ENCODE measurements at places on chromosomes 7 and 10.

DNA sequence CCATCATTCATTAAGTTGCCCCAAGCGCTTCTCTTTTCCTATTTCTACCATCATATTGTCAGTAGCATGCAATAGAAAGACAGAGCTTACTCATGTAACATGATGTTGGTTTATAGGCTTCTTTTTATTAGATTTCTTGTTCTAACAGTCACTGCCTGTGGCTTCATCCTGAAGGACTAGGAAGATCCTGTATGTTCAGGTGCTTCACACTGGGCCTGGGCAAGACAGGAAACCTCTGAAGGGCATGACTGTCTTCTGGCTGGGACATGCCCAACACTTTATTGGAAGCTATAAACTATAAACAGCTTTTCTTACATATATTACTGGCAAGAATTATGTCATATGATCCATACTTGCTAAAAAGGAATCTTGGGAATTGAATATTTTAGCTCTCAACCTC, 258.4 kb upstream of the AKR1E2 start:
- no peak for DNase-seq

GRCh38 chr7:4158441-4159153, 523.5 kb upstream of the FOXK1 start:
- no peak for DNase-seq

DNA sequence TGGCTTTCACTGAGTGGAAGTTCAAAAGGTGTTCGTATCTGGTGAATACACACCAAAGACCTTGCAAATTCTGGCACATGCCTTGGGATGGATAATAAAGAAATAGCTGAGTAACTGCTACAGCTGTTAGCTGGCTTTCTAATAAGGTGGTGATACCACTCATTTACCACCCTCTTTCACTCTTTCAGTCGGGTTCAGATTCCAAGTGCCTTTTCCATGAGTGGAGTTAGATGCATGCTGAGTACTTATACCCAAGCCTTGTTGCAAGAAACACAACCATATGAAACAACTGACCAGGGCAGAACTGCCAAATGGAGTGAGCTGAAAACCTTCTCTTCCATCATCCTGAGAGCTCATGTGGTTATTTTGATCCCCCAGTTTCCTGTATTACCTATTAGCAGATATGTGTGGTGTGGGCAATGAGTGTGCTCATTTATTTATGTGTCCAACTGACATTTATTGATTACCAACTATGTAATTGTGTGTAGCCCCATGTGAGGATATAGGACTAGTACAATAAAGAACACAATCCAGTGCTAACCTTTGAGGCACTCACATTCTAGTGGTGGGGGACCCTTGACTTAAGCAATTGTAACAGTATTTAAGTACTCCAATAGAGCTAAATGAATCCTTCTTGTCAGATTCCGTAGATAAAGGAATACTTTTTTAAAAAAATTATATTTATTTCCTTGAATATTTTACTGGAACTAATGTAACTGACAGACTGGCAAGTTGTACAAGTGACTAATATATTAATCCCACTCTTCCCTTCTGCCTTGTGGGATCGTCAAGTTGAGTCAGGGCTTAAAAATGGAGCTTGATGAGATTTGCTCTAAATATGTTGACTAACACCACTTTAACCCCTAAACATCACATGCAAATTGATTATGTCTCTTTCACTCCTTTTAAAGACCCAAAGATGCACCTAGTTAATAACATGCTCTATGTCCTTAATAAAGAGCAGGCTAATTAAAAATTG, 124.7 kb downstream of the ARID5B start:
- peak; percentile 36 for DNase-seq

DNA sequence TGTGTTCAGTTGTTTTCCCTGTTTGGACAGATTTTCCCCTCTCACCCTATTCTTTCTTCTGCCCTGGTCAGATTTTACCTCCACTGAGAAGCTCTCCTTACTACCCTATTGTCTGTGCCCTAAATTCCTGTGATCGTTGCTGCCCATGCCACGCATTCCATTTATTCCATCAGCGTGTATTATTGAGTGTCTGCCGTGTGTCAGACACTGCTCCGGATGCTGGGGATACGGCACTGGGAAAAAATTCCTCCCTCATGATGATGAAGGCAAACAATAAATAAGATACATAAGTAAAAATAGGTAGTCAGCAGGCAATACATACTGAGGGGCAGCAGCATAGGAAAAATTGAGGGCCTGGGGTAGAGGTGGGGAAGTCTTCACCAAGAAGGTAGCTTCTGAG, 86.8 kb downstream of the FANK1 start:
- DNase-seq, result no peak

GRCh38 chr7:70573071-70573661, 558.8 kb upstream of the GALNT17 start:
- no peak for DNase-seq

DNA sequence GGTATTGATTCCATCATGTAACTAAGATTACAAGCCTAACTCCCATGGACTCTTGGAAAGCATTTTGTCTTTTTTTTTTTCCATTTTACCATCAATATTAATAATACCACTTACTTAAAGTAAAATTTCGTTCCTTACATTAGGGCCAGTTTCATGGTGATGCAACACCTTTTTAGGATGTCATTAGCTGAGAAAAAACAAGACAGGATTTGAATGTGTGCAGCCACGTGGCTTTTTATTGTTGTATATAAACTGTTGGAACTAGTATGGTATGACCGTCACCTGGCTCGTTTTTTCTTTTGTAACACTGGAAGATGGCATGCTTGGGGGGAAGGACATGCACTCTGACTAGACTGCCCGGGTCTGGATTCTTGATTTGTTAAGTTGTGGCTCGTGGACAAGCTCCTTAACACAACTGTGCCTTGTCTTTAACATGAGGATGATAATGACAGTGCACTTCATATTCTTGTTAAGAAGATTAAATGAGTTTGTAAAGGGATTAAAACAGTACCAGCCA, 42.1 kb downstream of the ARHGAP21 start:
- DNase-seq, result peak; percentile 67

DNA sequence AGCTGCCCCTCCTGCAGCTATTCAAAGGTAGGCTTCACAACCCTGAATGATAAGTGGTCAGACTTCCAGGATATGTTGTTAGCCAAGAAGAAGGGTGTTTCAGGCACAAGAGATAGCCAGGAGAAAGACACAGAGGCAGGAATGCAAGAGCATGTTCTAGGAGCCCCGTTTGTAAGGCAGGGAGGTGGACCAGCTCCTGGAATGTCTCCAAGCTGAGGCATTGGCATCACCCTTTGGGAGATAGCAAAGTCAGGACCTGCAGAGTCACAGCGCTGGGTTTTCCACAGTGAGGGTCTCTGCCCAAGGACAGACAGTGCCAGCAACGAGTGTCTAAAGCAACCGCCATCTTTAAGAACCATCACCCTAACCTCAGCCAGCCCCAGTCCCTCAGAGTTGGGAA, 484.5 kb upstream of the ZMIZ1 start:
- DNase-seq, result no peak

DNA sequence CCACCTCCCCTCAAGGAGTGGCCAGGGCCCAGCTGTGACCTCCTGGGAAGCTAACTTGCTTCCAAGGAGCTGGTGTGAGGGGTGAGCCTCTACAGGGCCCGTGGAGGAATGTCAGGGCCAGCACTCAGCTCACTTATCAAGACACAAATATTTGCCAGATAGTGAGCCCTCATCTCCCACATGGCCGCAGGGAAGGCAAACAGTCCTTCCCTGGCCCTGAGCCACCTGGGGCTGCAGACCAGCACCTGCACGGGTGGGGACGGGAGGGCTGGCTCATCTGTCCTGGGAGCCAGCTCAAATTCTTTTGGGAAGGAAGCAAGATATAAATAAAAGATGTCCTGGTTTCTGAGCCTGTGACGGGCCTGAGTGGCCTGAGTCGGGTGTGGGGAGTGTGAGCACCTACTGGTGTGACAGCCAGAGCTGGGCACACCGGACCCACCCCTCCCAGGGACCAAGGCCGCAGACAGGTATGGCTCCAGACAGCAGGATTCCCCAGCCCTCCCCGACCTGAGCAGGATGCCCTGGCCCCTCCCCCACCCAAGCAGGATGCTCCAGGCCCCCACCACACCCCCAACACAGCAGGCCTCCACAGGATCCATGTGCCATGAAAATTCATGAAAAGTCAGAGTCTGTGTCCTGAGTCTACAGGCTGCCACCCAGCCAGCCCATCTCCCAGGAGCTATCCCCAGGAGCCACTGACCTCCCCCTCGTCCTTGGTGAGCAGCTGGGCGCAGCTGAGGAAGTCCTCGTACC, 148.0 kb downstream of the MAPK8 start:
- no peak for DNase-seq

DNA sequence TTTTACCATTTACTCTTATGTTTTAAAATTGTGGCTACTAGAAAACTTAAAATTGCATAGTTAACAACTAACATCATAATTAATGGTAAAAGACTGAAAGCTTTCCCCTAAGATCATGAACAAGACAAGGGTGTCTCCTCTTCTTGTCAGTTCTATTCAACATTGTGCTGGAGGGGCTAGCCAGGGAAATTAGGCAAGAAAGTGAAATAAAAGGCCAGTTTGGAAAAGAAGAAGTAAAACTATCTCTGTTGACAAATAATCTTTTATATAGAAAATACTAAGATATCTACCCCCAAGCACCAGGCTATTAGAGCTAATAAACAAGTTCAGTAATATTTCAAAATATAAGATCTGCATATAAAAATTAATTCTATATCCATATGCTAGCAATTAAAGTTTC, 46.9 kb upstream of the MXI1 start:
- no peak for DNase-seq

- no peak for DNase-seq
These were observed 35.5 kb downstream of the LYZL2 start for GRCh38 chr10:30594077-30594476.

- peak; percentile 10 for DNase-seq
These were observed 209.7 kb upstream of the TMEM196 start for GRCh38 chr7:19982841-19983835.

DNA sequence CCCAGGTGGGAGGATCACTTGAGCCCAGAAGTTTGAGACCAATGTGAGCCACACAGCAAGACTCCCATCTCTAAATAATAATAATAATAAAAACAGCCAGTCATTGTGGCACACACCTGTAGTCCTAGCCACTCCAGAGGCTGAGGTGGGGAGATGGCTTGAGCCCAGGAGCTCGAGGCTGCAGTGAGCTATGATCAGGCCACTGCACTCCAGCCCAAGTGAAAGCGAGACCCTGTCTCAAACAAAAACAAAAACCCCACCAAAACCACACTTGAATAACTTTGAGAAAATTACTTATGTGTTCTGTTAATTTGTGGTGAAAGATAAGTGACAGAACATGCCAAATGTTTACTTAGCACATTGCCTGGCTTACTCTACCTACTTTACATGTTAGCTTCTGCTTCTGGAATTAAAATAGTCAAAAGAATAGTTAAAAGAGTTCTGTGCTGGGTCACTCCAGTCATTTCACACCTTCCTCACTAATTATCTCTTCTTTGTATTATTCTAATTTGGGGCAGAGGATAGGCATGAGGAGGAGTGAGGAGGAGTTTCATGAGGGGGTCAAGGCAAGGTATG, 9.8 kb downstream of the TMEM60 start:
- no peak for DNase-seq

DNA sequence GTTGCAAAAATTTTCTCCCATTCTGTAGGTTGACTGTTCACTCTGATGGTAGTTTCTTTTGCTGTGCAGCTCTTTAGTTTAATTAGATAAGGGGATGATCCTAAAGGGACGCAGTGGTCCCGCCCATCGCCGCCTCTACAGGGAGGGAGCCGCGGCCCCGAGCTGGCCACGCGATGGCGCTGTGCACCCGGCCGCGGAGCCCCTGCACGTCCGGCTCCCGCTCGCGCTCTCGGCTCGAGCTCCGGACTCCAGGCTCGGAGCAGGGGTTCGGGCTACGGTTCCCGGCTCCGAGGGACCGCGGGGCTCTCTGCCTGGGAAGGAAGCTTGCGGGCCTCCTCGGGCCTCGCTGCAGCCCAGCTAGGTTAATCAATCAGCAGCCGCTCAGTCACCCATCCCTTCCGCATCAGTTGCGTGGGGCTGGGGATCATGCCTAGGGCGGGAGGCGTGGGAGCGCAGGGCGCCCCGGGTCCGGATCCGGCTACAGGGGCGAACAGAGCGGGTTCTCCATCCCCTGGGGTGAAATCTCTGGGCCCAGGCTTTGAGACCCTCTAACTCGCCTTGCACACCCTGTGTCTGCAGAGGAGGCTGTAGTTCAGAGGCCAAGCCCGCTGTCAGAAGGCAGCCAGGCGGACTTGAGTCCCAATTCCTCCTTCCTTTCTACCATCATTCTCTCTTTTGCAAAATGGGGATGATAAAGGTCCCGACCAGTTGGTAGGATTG, 97.9 kb downstream of the WDR11 start:
- DNase-seq, result peak; percentile 46

DNA sequence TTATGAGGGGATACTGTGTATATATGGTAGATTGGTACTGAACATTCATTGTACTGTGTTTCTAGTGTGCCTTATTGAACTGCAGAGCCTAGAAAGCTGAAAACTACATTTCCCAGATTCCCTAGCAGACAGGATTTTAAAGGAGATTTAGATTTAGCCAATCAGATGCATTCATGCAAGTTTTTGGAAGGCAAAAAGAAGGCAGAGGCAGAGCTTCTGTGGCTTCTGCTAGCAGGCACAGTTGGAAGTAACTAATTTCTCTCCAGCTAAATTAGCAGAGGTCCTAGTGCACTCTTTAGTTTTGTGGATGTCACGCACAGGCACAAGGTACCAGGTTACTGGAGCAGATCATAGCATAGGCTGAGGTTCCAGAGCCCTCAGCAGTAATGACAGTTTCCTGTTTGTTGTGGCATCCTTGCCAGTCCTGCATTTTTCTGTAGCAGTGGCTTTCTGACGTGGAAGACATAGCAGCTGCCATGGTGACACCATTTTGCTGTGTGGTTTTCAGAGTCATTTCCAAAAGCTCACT, 83.7 kb upstream of the CCDC71L start:
- DNase-seq, result no peak

Data from large intestine (tissue), 12 donors.